ENCODE measurements at places on chromosomes 16 and 17.
A peak's percentile ranks its signal among the peaks of the same experiment; 100 is the strongest.

GRCh38 chr16:72992142-72992601, 55.8 kb downstream of the ZFHX3 start:
- no peak for DNase-seq

DNA sequence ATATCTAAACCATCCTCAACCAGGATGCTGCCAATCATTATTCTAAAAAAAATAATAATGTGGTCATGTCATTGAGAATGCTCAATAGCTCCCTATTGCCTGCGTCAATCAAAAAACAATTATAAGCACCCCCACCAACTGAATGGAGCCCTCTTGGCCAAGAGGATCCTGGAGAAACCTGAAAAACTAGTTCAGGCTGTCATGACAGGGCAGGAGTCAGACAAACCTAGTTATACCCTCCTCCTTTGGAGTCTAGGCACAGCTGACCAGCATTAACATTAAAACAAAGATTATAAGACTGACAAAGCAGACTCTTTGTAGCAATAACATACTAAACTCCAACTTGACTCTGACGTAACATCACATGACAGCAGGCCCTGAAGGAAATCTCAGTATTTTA, 119.2 kb upstream of the CCL2 start:
- no peak for DNase-seq

DNA sequence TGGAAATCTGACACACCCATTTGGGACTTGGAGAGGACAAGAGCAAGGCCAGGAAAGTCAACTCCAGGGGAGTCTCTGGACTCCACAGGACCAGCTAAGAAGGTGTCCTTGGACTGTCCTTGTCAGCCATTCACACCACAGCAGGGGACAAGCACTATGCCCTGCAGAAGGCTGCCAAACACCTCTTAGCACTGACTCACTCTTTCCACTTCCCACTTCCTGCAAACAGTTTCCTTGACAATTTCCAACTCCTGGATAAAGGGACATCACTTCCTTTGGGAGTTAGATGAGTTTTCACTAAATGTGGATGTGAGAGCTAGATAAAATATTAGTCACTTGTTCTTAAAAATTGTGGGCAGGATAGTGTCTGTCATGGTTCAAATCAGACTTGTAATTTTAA, 37.8 kb upstream of the BCAR1 start:
- DNase-seq, result no peak

DNA sequence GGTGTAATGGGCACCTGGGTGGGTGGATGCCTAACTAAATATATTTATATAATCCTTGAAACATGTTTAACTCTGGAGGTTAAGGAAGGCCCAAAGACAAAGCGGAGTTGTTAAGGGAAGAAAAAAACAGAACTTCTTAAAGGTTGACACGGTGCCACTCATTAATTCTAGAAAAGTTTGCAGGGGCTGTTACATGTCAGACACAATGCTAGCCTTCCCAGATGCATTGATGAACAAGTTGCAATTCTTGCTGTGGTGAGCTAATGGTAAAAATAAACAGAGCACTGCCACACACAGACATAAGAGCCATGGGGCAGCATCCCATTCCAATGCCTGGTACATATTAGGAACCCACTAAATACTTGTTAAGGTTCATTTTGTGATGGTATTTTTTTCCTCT, 109.5 kb downstream of the CDH13 start:
- DNase-seq, result no peak

- DNase-seq, result no peak
These were observed 26.9 kb downstream of the PTRH2 start for GRCh38 chr17:59680314-59680713.

DNA sequence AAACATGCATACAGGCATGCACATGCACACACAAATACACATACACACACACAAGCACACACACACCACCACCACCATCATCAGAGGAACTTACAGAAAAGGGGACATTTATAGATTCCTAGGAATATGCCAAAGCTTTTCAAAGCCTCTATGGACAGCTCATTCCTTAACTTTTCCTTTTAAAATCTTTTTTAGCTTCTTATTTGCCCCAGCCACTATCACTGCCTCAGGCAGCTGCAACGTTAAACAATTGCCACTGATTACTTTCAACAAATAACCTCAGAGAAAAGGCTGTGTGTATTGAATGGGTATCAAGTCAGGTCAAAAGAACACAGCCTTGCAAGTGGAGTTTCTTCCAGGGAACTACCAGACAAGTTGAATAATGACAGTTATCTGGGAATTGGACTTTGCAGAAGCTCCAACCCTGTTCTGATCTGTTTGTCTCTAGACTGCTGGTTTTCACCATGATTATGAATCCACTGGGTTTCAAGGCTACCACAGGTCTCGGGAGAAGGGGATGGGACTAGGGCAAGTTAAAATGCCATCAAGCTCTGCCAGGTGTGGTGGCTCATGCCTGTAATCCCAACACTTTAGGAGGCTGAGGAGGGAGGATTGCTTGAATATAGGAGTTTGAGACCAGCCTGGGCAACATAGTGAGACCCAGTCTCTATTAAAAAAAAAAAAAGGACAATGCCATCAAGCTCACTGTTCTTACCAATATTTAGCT, 21.9 kb upstream of the BEAN1 start:
- no peak for DNase-seq

- no peak for DNase-seq
These were observed 127.9 kb downstream of the NPIPB5 start for GRCh38 chr16:22638393-22639206.

DNA sequence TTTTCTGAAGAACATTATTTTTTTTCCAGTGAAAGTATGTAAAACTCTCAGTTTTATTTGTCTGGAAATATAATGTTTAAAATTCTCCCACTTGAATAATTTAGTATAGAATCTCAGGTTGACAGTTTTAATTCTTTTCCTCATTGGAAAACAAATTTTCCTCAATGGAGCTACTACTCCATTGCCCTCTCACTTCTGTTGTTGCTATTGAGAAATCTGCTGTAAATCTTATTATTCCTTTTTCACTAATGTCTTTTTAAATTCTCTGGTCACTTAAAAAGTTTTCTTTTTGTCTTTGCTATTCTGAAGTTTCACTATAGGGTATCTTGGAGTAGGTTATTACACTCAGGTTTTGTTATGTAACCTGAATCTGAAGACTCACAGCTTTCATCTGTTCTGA, 216.1 kb upstream of the PMFBP1 start:
- no peak for DNase-seq

GRCh38 chr16:85205747-85206471, 93.6 kb upstream of the CIBAR2 start:
- DNase-seq, result no peak

DNA sequence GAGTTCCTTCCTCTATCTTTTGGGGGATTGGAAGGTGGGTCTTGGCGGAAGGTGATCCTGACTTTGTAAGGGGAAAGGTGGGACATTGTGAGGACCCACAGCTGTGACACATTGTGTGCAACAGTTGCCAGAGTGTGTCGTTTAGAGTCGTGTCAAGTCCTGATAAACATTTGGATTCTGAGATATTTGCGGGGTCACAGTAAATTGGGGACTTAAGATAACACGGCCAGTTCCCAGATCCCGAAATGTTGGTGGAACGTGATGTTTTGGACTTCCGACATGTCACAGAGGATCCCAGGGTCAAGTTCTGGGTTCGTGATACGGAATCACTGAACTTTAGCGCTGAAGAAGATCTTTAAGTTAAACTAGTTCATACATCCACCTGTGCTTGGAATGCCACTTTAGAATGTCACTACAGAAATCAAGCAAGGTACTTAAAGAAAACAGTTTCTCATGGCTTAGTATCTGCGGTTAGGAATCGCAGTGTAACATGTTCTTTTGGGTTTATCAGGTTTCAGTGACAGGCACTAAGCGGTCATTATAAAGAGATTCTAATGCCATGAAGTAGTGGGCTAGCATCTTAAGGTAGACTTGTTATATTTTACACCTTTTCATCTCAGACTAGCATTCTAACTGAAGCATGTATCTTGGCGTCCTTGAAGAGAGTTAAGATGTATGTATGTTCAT, 815 bp downstream of the ATAD5 start:
- DNase-seq, result no peak

DNA sequence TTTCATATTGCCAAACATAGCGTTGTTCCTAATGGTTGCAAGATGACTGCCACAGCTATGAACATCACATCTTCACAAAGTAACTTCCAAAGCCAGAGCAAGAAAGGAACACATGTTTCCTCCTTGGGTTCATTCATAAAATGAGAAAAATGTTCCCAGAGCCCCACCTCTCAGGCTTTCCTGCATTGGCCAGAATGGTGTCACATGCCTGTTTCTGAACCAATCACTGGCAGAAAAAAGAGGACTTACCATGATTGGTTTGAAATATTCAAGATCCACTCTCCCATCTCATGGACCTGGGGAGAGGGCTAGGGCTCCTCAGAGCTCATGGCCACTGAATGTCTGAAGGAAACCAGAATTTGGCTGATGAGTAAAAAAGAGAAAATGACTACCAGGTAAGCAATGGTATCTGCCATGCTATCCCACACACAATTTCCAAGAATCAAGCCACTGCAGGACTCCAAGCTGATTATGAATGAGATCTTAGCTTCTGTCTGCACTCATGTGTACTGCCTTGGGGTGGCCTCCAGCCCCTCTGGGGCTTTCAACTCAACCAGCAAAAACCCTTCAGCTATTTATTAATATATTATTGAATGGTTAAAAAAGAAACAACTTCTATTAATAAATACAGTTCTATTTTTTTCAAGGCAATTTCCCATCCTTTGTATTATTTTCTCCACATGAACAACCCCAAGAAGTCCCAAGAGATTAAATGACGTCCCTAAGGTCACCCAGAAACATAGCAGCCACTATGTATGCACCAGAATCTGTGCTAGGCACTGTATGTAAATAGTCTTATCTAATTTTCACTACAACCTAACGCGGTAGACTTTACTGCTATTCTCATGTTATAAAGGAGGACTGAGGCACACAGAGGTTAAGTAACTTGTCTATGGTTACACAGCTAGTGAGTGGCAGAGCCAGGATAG, 61.4 kb upstream of the TMC5 start:
- DNase-seq, result no peak

DNA sequence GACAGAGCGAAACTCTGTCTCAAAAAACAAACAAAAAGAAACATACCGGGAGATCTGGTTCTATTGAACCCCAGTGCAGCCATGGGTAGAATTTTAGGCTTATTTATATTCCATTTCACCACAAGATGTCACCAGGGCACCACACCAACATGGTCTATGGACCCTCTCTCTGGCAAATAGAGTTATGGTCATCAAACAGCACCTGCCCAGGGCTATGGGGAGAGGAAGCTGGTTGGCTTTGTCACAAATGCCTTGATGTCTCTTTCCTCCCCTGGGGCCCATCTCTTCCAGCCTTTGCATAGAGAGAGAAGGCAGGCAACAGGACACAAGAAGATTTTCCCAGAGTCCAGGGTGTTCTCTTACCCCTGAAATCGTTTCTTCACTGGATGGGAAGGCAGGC, 128.4 kb downstream of the WWOX start:
- DNase-seq, result no peak

DNA sequence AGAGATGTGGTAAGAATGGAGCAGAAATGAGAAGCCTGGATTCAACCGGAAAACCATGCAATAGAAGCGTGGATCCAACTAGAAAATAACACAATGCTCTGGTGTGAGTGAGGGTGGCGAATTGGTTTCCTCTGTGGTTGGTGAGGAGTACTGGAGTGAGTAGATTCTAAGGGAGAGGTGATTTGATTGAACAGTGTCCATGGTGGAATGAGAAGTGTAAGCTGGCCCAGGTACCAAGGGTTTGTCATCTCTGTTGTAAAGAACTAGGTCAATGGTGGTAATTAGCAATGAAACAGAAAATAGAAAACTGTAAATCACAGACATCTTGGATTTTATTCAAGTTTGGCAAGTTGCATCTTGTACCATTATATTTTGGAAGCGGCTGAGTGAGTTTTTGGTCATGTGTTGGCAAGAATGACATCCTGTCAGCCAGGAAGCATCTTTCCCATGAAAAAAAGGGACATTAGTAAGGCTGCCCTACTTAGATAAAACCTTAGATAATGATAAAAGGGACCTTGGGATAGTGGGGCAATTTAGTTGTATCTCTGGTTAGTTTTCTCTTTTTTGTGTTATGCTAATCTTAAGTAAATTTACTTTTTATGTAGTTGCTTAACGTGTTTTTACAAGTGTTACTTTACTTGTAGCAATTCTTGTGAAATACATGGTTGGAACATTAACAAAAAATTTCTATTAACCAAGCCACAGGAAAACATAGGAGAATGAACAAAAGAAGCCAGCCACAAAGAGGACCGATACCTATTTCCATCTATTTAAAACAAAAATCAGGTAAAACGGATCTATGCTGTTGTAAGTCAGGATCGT, 20.9 kb downstream of the HSD17B2 start:
- DNase-seq, result no peak

DNA sequence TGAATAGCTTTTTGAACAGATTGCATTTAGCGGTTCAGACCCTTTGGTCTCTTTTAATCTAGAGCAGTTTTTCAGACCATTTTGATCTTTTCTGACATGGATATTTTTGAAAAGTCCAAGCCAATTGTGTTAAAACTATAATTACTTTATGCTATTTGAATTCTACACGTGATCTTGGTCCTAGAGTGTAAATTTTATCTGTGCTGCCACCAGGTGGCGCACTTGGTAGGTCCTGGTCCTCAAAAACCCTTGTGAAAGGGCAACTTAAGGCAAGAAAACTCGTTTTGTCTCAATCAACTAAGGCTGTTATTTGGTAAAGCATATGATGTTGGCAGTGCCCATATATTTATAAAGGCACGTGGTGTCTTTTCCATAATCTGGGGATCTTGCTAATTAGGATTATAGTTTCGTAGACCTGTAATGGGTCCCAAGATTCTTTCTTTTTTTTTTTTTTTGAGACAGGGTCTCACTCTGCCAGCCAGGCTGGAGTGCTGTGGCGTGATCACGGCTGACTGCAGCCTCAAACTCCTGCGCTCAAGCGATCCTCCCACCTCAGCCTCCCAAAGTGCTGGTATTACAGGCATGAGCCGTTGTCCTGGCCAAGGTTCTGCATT, 43.9 kb upstream of the TEX2 start:
- DNase-seq, result peak; percentile 28

GRCh38 chr16:2471653-2472487, 773 bp downstream of the NTN3 start:
- no peak for DNase-seq

- no peak for DNase-seq
These were observed 5.8 kb downstream of the TXNDC11 start for GRCh38 chr16:11736903-11737302.

DNA sequence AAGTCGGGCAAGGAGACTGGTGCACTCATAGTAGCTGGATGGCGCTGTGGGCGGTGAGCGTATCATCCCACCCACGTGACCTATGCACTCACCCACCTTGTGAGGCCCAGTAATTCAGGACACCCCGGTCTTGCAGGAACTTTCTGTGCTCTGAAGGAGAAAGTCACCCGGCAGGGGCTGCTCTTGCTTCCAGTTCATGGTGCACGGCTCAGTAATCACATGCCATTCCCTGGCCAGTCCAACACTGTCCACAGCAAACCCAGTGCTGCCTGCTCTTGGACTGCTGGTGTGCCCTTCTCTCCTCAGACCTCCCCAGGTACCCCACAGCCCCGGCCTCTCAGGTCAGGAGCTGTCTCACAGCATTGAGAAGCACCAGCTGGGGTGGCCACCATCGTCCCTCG, 16.4 kb upstream of the RHBDF2 start:
- DNase-seq, result no peak

DNA sequence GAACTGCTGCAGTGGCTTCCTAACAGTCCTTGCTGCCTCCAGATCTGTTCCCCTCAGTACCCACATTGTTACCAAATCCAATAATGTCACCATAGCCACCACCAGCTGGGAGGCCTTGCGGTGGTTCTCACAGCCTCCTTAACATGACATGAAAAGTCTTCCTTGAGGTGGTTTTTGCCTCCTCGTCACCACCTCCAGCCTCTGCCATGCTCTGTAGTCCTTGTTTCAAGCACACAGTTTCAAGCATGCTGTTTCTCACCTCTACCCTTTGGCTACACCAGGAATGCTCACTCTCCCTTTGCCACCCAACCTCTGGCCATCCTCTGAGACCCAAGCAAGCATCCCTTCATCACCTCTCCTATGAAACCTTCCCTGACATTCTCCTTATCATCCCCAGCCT, 47.2 kb downstream of the DNAH9 start:
- DNase-seq, result no peak

All from activated CD8-positive, alpha-beta memory T cell treated with anti-CD3 and anti-CD28 coated beads for 4 hours (primary cell).